ELF-1 (cell line): ENCODE measurements at places on chromosomes 16 and 17.
A peak's percentile ranks its signal among the peaks of the same experiment; 100 is the strongest.

DNA sequence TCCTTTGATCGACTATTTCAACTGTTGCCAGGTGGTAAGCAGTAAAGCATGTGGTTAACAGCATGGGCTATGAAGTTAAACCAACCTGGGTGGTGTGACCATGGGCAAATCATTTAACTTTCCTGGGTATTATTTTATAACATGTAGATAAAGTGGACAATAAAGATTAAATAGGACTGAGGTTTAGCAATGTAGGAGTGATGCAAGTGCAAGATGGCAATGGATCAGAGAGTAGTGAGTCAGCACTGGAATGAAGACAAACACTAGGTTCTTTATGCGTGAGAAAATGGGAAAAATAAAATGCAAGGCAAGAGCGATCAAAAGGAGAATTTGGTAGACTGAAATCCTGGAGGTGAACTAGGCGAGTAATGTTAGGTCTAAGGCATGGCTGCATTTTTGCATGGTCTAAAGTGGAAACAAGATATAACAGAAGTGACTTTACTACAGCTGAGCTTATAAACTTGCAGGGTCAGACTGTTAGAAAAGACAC, 222.4 kb upstream of the AXIN2 start:
- DNase-seq = no peak

- DNase-seq = peak; percentile 63
These were observed 43.9 kb downstream of the RAI1 start for GRCh38 chr17:17725011-17725751.

- DNase-seq = no peak
These were observed 88.4 kb downstream of the FTO start for GRCh38 chr16:53792161-53792951.

DNA sequence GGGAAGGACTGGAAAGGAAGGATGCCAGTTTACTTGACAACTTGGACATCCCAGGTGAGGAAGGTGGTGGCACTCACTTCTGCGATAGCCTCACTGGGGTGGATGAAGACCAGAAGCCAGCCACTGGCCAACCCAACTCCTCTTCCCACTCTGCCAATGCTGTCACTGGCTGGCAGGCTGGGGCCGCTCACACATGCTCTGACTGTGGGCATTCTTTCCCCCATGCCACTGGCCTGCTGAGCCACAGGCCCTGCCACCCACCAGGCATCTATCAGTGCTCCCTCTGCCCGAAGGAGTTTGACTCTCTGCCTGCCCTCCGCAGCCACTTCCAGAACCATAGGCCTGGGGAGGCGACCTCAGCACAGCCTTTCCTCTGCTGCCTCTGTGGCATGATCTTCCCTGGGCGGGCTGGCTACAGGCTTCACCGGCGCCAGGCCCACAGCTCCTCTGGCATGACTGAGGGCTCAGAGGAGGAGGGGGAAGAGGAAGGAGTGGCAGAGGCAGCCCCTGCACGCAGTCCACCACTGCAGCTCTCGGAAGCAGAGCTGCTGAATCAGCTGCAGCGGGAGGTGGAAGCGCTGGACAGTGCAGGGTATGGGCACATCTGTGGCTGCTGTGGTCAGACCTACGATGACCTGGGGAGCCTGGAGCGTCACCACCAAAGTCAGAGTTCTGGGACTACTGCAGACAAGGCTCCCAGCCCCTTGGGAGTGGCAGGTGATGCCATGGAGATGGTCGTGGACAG, 4.5 kb downstream of the ZNF646 start:
- no peak for DNase-seq

DNA sequence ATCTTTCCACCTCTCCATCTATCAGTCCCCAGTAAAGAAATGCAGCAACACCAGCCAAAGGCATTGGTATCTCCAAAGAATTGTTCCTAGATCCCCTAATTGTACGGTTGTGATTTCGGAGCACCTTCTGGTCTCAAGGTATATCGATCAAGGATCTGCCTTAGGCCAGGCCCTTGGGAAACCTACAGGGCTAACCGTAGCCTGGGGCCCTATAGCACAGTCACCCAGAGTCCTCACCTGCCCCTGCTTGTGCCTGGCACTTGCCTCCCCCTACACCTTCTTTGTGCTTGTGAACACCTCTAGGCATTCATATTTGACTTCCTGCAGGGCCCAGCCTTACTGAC, 16.8 kb upstream of the AURKB start:
- no peak for DNase-seq

- DNase-seq = peak; percentile 5
These were observed 1.4 kb upstream of the TENT4B start for GRCh38 chr16:50151756-50152155.

GRCh38 chr16:89686520-89687091, at the start of gene CDK10:
CDK10 (plus strand) TSS chr16:89686689; CDS start chr16:89686711, 22 bp downstream.
- peak; percentile 96 for DNase-seq

GRCh38 chr17:40348136-40348504, 16.4 kb downstream of the GJD3 start:
- DNase-seq = peak; percentile 32

GRCh38 chr17:10224582-10225195, 26.3 kb upstream of the GAS7 start:
- DNase-seq = no peak

DNA sequence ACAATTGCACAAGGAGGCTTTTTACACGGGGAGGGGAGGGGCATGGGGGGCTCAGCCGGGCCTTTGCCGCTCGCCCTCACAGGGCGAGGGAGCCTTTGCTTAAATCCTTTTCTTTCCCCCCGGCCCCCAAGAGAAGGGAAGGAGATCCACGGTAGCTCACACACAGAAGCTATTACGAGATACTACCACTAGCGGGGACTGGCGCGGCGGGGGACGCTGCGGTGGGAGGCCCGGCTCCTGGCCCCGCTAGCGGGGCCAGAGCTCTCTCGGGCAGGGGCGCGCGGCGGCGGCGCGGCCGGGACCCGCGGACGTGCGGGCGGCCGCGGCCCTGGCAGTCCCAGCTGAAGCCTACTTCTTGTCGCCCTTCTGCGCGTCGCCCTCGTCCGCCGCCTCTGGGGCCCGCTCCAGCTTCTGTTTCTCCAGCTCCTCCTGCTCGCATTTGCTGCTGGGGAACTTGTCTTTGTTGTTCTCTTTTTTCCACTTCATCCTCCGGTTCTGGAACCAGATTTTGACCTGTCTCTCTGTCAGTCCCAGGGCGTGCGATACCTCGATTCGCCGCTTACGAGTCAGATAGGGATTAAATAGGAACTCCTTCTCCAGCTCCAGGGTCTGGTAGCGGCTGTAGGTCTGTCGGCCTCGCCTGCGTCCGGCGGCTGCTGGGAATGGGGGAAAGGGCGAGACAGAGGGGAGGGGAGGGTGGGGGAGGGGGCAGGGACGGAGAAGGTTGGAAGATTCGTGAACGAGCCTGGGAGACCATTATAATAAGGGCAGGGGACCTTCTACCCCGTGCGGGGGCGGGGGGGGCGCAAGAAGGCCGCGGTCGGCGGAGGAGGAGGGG, 2.0 kb downstream of the HOXB8 start:
- peak; percentile 64 for DNase-seq

DNA sequence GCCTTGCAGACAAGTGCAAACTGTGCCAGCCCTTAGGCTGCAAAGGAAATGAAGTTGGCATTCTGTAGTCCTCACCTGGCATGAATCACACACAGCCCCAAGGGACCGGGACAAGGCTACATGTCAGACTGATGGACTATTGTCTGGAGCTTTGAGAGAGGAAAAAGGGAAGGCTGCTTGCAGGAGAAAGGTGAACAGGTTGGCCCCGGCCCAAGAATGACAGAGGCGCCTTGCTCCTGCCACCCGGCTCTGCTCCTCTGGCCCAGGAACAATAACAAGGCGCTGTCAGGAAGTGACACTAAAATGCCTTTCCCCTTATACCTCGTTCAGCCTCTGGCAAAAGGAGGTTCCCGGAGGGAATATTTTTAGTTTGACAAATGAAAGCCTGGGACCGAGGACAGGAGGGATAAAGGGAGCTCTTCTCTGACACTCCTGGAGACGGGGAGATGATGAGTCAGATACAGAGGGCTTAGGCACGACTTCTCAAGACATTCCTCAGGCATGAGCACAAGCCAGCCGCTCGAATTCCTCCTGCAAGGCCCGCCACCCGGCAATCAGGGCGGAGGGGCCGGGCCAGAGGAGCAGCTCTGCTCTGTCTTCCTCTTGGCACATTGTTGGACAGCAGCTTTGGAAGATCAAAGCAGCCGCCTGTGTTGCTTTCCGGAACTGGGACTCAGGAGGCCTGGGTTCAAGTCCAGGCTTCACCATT, 105.8 kb downstream of the NOG start:
- peak; percentile 98 for DNase-seq

GRCh38 chr16:49994006-49994405, 31.0 kb upstream of the CNEP1R1 start:
- no peak for DNase-seq

DNA sequence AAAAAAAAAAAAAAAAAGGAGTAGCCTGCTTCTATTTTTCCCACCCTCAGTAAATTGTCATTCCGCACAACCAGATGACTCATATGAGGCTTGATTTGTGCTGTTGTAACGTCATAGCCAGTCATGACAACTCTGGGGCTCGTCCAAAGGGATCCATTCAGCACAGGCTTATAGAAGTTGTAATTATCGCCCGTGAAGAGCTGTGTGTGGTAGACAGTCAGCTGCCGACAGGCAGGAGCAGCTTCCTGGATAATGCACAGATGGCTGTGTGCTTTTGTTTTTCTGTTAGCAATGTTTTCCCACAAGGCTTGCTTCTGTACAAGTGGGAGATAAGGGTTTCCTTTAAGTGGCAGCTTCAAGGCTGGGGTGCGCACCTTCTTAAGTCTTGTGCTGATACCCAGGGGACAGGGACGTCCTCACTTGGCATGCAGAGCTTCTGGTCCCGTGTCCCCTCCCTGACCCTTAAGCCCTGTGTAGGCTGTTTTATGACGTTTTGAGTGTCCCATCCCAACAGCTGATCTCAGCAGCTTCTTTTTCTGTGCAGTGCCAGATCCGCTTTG, 26.0 kb downstream of the SNX29 start:
- DNase-seq = no peak

DNA sequence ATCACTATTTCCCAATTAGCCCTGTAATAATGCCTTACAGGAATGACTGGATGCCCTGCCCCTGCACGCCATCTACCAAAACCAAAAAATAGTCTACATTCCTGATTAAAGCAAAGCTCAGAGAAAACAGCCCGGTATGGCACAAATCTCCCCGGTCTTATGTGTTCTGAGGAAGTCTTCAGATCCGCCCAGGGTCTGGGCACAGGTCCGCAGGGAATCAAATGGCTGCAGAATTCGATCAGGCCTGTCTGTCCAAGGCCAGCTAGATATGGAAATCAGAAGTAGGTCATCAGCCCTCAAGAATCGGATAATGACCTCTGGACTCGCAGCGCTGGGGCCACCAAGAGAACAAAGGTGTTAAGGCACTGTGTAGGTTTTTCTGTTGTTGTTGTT, 171.0 kb downstream of the ZFHX3 start:
- no peak for DNase-seq

DNA sequence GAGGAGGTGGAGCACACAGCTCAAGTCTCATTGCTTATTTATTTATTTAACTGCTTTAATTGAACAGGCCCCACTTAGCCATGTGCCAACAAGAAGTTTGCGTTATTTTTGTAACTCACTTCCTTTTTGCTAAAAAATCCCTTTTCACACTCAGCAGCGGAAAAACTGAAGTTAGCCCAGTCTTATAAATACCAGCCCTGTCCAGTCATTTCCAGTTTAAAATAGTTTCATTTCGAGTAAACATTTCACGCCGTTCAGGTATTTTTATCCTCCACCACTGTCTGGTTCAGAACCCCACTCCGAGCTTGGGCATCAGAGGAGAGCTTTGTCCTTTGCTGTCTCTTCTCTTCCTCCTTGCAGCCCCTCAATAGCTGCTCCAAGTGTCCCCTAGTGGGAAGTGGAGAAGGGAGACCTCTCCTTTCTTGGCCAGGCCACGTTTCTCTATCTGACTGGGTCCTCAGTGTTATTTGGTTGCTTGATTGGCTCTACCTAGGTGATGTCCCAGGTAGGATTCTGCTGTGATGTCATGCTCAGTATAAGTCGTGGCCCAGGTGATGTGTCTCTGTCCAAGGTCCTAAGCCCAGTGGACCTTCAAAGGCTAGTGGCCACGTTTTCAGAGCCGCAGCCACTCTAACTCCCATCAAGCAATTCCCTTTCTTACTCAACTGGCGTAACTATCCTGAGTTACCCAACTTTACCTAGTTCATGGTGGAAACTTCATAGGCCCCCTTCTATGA, 53.0 kb upstream of the GAS7 start:
- peak; percentile 24 for DNase-seq

- DNase-seq = no peak
These were observed 62.8 kb downstream of the GRB7 start for GRCh38 chr17:39800540-39800939.

GRCh38 chr17:81230043-81230820, 7.5 kb upstream of the CEP131 start:
- DNase-seq = peak; percentile 47

- no peak for DNase-seq
These were observed 26.7 kb downstream of the ABCC3 start for GRCh38 chr17:50661348-50661747.

DNA sequence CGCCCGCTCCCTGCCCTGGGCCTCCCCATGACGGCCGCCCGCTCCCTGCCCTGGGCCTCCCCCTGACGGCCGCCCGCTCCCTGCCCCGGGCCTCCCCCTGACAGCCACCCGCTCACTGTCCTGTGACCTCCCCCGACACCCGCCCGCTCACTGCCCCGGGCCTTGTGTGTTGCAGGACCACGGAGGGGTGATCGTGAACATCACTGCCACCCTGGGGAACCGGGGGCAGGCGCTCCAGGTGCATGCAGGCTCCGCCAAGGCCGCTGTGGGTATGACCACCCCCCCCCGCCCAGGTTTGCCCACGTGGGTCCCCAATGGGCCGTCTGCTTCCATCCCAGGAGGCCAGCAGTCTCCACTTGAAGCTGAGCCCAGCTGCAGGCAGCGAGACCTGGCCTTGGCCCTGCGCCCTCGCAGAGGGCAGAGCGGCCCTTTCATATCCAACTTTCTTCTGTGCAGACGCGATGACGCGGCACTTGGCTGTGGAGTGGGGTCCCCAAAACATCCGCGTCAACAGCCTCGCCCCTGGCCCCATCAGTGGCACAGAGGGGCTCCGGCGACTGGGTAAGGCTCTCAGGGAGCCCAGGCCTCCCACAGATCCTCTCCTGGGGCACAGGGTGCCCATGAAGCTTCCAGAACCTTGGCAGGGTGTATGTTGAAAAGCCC, 9.0 kb downstream of the DECR2 start:
- DNase-seq = no peak

GRCh38 chr17:62678214-62678919, 50.9 kb downstream of the MRC2 start:
- no peak for DNase-seq

DNA sequence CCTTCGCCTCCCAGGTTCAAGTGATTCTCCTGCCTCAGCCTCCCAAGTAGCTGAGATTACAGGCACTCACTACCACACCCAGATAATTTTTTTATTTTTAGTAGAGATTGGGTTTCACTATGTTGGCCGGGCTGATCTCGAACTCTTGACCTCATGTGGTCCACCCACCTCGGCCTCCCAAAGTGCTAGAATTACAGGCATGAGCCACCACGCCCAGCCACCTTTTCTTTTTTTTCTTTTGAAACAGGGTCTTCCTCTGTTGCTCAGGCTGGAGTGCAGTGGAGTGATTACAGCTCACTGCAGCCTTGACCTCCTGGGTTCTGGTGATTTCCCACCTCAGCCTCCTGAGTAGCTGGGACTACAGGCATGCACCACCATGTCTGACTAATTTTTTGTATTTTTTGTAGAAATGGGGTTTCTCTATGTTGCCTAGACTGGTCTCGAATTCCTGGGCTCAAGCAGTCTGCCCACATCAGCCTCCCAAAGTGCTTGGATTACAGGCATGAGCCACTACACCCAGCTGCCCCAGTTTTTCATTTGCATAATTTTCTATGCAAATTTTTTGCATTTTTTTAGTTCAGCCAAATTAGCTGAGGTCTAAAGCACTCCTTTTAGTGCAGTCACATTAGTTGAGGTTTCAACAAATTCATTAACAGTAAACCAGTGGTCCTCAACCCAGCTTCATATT, 11.3 kb downstream of the WWP2 start:
- DNase-seq = no peak

- no peak for DNase-seq
These were observed 16.0 kb upstream of the KCNJ16 start for GRCh38 chr17:70059071-70059470.
